T-helper 2 cell (primary cell): ENCODE measurements at places on chromosomes 11 and 22.
A peak's percentile ranks its signal among the peaks of the same experiment; 100 is the strongest.

GRCh38 chr22:31637891-31638618 lies 24.0 kb downstream of the PISD start:
- no peak for DNase-seq

- DNase-seq, result no peak
Measured at GRCh38 chr22:30221121-30221992, 25.2 kb downstream of the LIF start.

DNA sequence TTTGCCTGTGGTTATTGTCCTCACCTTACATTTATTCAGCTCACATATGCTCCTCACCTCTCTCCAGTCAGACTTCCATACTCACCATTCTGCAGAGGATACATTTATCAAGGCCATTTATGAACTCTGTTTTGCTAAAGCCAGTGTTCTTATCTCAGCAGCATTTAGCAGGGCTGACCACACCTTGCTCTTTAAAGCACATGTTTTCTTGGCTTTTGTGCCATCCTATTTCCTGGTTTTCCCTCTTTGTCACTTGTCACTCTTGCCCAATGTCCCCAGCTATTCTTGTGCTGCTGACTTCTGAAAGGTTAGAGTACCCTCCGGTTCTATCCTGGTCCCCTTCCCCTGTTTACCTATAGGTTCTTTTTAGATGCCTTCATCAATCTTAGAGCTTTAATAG lies 446.6 kb downstream of the NELL1 start:
- DNase-seq, result no peak

DNA sequence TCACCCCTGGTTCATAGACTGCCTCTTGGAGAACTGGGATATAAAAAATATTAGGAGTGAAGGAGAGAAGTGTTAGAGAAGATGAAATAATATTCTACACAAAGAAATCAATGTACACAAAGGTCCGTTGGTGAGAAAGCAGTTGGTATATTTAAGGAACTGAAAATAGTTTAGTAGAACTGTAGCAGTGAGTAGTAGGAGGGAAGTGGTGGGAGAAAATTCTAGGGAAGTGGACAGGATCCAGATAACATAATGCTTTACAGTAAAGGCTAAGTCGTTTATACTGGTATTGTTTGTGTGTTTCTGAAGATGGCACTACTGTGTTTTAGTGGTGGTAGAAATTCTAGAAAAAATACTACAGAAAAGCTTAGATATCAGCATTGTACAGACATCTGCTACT lies 120.8 kb upstream of the CHORDC1 start:
- no peak for DNase-seq

- DNase-seq, result no peak
Measured at GRCh38 chr11:34327804-34328631, 29.8 kb downstream of the ABTB2 start.

GRCh38 chr11:94279996-94280395 lies 24.4 kb upstream of the IZUMO1R start:
- DNase-seq, result no peak

DNA sequence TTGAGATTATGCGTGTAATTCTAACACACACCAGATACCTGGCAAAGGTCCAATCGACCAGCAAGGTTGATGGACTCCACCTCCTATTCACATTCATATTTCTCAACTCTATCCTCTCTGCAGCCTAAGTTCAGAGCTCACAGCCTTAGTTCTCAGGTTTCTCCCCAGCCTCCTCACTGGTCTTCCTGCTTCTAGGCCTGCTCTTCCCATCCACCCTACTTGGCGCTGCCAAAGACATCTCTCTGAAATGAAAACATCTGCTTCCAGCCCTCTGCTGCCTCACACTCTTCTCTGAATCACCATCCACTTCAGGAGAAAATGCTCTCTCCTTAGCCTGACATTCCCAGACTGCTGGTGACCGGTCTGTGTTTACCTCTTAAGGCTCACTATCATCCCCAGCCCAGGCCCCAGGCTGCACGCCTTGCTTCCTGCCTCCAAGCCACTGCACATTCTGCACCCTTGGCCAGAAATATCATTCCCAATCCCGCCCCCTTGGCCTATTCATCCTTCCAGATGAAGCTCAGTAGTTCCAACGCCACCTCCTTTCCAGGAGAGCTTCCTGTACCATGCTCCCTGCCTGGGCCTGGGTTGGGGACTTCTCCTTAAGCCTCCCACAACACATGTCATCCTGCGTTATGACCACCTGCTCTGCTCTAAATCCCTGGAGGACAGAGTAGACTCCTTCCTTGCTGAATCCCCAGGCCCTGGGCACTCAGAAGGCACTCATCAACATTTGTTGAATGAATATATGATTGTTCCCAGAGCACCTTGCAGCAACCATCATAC lies 3.5 kb downstream of the ARRB1 start:
- DNase-seq, result no peak

GRCh38 chr11:89443361-89444322 lies 47.5 kb downstream of the NOX4 start:
- DNase-seq, result no peak

DNA sequence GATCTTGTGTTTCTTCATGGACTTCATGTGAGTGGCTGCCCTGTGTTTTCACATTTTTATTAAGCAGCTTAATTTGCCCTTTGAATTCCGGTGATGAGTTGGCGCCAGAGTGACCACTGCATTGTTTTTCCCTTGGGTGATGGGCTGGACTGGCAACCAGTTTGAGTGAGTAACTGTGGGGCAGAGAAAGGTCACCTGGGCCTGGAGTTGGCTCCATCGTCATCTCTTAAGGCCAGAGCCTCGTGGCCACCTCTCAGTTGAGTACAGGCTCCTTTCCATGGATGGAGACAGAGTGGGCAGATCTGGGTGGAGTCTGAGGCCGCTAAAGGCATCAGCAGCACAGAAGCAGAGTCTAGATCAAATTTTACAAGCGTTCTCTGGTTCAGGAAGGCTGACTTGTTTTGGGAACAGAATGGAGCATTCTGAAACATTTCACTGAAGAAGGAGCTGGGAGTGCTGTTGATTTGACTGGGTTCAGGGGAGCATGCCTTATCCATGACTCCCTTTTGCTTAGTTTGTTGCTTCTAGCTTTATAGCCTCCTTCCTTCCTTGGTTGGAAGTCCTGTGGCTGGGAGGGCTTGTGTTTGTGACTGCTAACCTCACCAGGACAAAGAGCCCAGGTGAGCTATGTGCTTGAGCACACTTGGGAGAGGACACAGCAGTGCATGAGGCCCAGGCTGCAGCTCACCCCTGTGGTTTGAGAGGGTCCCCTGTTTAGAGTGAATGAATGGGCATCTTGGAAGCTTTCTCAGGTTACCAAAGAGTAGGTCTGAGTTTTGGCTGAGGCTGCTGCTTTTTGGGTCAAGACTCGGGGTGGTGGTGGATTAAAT lies 7.8 kb downstream of the BCR start:
- DNase-seq, result no peak

DNA sequence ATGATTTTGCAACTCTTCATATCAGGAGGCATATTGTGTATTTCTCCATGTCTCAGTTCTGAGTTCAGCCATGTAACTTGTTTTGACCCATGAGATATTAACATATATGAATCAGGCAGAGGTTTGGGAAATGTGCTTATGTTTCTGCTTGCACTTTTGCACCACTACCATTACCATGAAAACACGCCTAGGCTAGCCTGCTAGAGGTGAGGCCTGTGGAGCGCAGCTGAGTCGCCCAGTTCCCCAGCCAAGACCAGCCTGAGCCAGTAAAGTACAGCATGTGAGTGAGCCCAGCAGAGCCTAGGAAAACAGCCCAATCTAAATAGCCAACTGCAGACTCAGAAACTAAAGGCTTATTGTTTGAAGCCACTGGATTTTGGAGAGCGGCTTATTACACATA lies 18.4 kb upstream of the MYOD1 start:
- DNase-seq, result no peak

DNA sequence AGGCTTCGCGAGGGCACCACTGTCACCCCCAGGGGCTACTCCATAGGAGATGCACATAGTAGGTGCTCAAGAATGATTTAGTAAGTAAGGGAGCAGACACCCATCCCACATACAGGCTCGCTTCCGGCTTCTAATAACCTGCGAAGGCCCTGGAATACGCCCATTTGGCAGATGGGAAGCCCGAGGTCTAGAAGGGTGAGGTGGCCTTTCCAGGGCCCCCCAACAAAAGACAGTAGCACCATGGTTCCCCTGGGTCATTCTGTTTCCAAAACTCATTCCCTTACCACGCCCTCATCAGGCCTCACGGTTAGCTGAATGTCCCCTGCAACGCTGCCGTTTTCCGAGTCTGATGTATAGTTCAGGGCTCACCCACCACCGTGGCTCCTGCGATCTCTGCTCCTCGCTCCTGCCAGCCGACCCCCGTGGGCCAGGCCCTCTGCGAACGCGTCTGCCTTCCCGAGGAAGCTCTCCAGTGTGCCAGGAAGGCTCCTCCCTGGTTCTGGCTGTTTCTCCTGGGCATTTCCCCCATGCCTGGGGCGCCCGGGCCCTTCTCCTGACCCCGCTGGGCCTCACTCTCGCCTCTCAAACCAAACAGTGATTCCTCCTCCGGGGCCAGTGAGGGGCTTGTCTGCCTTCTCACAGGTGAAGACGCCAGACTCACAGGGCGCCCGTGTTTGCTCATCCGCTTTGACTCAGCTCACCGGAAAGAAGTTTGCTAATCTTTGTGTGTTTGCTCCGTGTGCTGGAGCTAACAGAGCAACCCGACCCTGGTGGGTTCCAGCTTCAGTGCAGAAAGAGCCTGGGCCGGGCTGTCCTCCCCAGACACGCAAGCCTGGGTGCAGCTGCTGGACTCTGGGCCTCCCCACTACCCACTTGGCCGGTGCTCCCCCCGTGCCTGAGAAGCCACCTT lies 86.6 kb downstream of the RTL6 start:
- no peak for DNase-seq

DNA sequence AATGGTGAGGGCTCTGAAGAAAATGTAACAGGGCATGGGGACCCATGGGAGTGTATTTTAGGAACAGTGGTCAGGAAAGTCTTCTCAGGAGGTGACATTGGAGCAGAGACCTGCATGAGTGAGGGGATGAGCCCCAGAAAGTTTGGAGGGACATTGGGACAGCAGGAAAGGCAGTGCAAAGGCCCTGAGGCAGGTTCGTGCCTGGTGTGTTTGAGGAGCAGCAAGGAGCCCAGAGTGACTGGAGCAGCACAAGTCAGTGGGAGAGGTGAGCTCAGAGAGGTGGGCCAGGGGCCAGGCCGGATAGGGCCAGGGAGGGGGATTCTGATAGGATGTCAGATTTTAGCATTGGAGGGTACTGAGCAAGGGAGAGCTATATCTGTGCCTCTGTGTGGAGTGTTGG lies 80.0 kb upstream of the CRYBB3 start:
- DNase-seq, result no peak

DNA sequence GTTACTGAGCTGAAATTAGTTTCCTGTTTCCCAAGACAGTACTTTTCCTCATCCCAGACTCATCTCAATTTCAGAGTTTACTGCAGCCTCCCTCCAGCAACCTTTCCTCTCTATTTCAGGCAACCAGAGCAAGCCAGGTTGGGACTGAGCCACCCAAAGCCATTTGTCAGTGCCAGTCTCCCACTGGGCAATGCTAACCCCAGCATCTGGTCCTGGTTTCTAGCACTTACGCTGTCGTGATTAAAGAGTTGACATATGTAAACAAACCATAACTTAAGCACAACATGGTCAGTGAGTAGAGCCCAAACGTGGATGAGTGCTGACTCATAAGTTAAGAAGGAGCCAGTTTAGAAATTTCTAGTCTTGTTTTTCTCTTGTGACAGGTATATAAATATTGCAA lies 119.6 kb upstream of the BLID start:
- DNase-seq, result no peak

DNA sequence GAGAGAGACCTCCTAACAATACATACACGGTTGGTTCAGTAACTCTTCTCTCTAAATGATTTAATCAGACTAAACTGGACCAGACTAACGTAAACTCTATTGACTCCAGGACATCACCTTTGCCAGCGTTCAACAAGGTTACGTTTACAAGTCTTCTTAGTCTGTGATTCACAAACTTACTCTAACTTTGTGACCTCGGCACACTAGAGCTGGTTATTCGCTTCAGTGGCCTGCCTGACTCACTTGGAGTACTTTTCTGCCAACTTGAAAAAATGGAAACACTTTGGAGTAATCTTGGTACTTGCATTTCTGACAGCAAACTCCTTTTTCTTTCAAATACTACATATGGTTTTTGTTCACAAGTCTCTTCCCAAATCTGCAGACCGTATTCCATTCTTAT lies 26.2 kb downstream of the MTMR2 start:
- no peak for DNase-seq

DNA sequence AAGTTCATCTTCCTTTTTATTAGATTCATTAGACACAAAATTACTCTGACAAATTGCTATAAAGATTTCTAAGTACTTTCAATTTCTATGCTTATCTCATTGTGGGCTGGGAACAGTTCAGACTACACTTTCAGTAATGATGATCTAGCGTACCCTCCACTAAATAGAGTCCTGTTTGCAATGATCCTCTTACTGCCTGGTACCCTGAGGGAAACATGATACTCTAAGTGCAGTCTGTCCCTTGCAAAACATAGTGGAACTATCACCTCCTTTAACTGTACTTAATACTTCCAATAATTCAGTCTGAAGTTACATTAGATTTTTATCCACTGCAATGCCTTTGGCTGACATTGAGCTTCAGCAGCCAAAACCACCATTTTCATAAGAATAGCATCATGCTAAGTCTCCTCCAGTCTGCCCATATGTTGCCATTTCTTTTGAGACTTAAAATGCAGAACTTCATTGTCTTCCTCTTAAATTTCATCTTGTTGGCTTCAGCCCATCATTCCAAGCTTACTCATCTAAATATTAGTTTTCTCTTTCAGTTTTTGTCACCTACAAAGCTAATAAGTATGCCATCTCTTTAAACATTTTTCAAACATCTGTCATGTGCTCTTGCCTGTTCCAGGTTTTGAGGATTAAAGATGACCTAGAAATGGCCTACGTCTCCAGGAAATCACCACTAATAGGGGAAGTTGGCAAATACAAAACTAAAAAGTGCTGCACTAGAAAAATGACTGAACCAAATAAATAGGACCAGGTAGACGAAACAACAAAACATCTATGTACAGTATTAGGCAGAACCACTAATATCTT lies 55.5 kb downstream of the PAK1 start:
- peak; percentile 30 for DNase-seq

GRCh38 chr11:23212807-23213206 lies 352.5 kb upstream of the CCDC179 start:
- no peak for DNase-seq

DNA sequence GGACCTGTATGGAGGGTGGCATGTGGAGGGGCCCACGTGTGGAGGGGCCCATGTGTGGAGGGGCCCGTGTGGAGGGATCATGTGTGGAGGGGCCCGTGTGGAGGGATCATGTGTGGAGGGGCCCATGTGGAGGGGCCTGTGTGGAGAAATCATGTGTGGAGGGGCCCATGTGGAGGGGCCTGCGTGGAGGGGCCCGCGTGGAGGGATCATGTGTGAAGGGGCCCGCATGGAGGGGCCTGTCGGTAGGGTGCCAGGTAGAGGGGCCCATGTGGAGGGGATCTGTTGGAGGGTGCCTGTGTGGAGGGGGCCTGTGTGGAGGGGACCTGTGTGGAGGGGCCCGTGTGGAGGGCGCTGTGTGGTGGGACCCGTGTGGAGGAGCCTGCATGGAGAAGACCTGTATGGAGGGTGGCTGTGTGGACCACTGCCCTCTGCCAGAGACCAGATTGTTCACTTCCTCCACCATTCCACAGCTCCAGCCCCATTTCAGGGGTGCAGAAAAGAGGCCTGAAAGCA lies 47.0 kb downstream of the IGLL5 start:
- DNase-seq, result no peak

GRCh38 chr11:70545610-70545912 lies 147.2 kb downstream of the CTTN start:
- DNase-seq, result no peak
